ENCODE measurements at places on chromosomes 16 and 17. TPM values are rescaled to one million over a fixed set of nuclear protein-coding genes. Genes with fewer than 3 reads are reported as not detected.
A peak's percentile ranks its signal among the peaks of the same experiment; 100 is the strongest.

DNA sequence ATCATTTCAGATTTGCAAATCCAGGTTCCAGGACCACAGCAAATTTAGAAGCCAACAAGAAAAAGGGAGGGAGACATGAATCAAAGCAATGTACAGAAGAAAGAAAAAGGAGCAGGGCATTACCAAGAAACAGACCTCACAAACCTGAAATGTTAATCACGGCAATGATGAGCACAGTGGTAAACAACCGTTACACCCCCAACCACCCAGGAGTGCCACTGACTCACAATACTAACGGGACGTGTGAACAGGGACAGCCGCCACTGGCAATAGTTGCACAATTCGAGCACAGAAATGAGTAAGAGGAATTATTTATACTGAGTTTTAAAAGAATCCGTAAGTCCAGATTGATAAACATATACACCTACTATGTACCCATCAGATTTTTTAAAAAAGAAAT is 13.8 kb downstream of the USP22 start:
- peaks cover 76% of the 10 kb centered on the region for H3K4me1 ChIP-seq
- H3K27ac ChIP-seq, result no peak overlapping the region
- no peak overlapping the region for H3K4me3 ChIP-seq
- DNase-seq, result no peak
- H3K36me3 ChIP-seq, result peaks cover 44% of the 10 kb centered on the region

TNFRSF17 gene
- total RNA-seq, result not detected

GRCh38 chr16:48687421-48688038 is 77.5 kb upstream of the N4BP1 start:
- H3K27me3 ChIP-seq, result no peaks in the 10 kb centered on the region
- no peak overlapping the region for H3K27ac ChIP-seq
- no peaks in the 10 kb centered on the region for H3K36me3 ChIP-seq
- no peaks in the 10 kb centered on the region for H3K4me1 ChIP-seq

GRCh38 chr16:89006036-89006752 is 29.2 kb upstream of the CBFA2T3 start:
- H3K27ac ChIP-seq, result no peak overlapping the region
- H3K27me3 ChIP-seq, result no peaks in the 10 kb centered on the region
- no peaks in the 10 kb centered on the region for H3K36me3 ChIP-seq
- H3K4me3 ChIP-seq, result no peak overlapping the region

DNA sequence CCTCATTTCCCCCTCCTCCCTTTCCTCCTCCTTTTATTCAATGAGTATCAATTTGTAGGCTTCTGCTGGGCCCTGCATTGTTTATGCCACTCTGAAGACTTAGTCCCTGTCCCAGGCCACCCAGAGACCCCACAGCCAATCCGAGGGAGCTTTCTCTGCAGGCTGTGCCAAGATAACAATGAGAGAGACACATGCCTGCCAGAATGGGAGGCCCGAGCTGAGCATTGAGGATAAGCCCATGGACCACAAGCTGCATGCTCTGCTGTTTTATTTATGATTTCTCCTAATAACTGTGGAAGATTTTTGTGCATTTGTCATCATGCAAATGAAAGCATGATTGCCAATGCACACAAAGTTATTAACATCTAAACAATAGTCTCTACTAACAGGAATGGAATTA is 3.0 kb downstream of the RCVRN start:
- peaks cover 27% of the 10 kb centered on the region for H3K4me1 ChIP-seq
- no peaks in the 10 kb centered on the region for H3K27me3 ChIP-seq
- H3K36me3 ChIP-seq, result no peaks in the 10 kb centered on the region
- peak overlapping the region; percentile 53 for H3K27ac ChIP-seq
- no peak overlapping the region for H3K4me3 ChIP-seq
- no peak for DNase-seq
